Activated CD4-positive, alpha-beta T cell treated with anti-CD3 and anti-CD28 coated beads for 36 hours (primary cell): ENCODE measurements at places on chromosomes 5 and 9. TPM values are rescaled to one million over a fixed set of nuclear protein-coding genes. Genes with fewer than 3 reads are reported as not detected.

DNA sequence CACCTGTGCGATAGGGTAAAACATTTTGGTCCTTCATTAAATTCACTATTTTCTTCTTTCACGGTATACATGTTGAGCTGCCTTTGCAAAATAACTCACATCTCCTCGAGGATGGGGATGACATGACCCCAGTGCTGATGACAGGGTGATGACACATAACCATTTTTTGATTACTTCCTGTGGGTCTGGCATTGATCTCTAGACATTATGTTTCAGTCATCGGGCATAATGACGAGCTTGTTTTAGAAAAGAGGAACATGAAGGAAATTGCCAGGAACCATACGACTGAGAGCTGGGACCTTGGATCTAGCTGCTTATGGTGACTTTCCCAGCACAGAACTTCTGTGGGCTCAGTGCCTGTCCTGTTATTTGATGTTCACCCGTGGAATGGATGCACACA, 25.2 kb downstream of the COL5A1 start:
- DNase-seq: no peak

The FOXD4 gene
- total RNA-seq: 0.16 TPM

DNA sequence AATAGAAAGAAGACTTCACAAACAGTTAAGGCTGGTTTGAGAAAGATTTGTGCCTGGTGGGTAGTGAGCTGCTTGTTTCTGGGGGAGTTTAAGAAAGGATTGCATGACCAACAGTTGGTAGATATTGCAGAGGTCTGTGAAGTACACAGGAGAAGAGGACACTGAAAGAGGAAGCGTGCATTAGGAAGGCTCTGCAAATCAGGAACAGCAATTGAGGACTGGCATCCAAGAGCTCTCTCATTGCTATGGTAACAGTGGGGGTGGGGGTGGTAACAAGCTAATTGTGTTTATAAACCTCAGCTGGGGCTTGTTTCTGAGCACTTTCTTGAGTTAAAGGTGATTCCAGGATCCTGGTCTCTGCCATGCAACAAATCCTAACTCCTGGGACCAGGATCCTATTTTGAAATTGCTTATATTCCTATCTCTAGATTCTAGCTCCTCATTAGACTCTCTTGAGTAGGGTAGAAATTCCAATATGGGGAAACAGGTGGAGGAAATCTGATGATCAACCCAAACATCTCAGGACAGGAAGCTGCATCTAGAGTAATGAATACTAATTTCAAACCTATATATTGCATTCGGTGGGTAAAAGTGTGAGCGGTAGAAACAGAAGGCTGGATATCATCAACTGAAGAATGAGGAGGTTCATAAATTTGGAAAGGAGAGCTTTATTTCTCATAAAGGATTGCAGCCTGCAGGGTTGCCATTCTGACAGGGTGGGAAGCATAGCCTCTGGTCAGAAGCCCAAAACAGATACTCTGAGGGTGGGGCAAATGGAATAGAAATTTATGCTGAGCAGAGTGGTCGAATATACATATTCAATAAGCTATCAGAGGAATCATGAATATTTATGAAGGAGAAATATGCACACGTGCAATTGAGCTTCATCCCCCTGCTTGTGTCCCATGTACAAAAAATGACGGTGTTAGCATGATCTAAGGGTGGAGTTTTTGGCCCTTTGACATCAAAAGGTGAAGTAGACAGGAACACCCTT, 79.4 kb downstream of the PTTG1 start:
- DNase-seq: no peak

GRCh38 chr9:4430432-4431261, 59.6 kb upstream of the SLC1A1 start:
- no peak for DNase-seq

GRCh38 chr5:57054671-57055070, 102.7 kb upstream of the MIER3 start:
- DNase-seq: no peak

DNA sequence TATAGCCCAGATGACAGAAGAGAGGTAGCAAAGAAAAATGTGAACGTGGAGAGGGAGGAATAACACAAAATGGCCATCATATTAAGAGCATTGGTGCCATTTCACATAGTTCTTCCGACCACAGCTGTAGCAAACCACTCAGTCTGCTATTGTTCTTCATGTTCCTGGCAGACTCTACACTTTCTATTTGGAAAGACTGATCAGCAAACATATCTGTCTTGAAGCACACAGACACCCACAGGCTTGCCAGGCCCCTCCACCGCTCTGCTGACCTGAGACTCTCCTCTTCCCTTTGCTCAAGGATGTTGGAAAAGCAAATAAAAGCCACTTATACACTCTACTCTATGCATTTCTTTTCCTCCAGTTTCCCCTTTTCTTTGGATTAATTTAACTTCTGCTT, 298.0 kb downstream of the FBXL7 start:
- no peak for DNase-seq

DNA sequence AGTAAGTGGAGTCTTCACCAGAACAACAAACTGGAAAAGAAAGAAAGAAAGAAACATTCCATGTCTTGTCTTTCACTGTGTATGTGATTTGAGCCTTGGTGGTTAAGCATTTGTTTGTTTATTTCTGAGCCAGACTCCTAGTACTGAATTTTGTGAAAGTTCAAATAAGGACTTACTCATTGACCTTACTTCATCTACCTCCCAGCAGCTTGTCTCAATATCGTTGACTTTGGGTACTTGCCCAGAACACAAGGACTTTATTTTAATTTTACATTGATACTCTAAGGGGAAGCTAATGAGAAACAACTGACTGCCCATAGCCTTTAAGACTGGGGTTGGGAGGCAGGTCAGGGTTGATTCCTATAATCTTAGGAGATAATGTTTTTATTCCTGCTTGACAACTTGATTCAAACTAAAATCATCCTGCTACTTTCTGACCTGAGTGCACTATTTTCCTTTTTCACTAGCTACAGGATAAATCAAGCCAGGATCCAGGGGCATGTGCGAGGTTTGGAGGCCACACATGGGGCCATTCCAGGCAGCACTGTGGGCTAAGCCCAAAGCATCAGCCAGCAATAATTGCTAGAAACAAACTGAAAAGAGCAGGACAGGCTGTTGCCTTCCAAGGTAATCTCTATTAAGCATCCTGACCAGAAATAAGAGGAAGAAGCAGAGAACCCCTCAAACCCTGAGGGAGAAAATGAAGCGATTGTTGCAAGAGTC, 138.9 kb upstream of the RUSC2 start:
- DNase-seq: no peak

DNA sequence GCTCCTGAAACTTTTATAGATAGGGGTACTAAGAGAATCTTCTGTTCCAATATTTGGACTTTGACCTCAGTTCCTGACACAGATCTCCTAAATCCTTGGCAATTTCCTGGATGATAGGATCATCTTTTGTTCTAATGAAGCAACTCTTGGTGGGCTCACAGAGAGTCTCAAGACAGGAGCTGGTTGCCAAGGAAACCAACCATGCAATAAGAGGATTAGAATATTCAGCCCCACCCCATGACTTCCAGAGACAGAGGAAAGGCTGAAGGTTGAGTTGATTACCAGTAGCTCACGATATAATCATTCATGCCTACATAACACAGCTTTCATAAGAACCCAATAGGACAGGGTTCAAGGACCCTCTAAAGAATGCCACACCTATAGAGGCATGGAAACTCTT, 2050.2 kb upstream of the CDH6 start:
- no peak for DNase-seq

The HTR1A gene
- total RNA-seq: not detected

- DNase-seq: no peak
These were observed 45.5 kb downstream of the SLC6A3 start for GRCh38 chr5:1399737-1400136.

GRCh38 chr5:156587012-156587411, 260.0 kb downstream of the SGCD start:
- DNase-seq: no peak

DNA sequence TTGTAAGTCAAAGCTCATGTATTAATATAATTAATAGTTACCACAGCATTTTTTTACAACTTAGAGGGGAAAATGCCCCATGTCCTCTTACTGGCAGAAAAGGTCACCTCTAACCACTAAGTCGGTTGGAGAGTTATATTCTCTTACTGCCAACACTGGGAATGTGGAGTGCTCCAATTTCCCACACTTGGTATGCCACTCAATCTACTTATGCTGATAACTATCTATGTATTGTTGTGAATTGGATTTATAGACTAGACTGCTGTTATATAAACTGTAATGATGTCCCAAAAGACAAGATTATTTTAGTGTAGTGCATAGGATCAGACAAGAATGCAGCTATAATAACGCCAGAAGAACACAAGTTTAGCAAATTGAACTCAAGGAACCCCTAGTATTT, 2385.2 kb upstream of the C9orf72 start:
- no peak for DNase-seq

The SV2C gene
- 0.02 TPM for total RNA-seq

DNA sequence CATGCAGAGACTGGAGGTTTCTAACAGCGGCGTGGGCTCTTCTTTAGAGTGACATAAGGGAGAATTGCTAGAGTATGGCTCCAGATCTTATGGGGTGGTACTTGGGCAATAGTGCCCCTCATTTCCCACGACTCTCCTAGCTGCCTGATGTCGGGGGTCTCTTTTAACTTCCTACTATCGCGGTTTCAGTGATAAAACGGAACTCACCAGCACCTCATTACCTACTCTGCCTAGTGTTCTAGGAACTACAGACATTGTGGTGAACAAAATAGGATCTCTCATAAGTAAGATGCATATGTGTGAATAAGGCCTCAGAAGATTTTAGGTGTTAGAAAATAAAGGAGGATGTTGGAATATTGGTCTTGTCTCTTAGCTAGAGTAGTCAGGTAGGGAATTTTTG, 1.1 kb downstream of the ICE1 start:
- DNase-seq: no peak

GRCh38 chr9:72210522-72210921, 61.3 kb downstream of the GDA start:
- DNase-seq: no peak

The ACOT12 gene
- not detected for total RNA-seq

- DNase-seq: no peak
These were observed 69.8 kb upstream of the VCAN start for GRCh38 chr5:83401775-83402174.

- no peak for DNase-seq
These were observed 173.8 kb upstream of the DAP start for GRCh38 chr5:10934783-10935355.

DNA sequence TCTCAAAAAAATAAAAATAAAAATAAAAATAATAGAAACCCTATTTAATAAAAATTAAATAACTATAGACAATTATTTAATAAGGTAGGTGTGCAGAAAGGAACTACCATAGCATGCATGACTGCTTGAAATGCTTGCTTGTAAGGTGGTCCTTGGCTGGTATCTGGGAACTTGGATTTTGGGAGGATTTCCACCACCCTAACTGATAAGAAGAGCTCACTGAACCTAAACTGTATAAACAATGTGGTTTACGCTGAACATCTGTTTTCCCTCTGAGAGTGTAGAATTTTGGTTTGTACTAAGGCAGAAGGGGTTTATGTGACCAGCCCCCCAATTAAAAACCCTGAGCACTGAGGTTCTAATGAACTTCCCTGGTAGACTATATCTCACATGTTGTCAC, 31.2 kb downstream of the CPLANE1 start:
- DNase-seq: no peak

- no peak for DNase-seq
These were observed 158.7 kb downstream of the GNAQ start for GRCh38 chr9:77872863-77873262.

- no peak for DNase-seq
These were observed 107.7 kb downstream of the HSPA4 start for GRCh38 chr5:133159543-133159942.

The TPPP gene
- total RNA-seq: 0.21 TPM

The AK3 gene
- 32.6 TPM for total RNA-seq

DNA sequence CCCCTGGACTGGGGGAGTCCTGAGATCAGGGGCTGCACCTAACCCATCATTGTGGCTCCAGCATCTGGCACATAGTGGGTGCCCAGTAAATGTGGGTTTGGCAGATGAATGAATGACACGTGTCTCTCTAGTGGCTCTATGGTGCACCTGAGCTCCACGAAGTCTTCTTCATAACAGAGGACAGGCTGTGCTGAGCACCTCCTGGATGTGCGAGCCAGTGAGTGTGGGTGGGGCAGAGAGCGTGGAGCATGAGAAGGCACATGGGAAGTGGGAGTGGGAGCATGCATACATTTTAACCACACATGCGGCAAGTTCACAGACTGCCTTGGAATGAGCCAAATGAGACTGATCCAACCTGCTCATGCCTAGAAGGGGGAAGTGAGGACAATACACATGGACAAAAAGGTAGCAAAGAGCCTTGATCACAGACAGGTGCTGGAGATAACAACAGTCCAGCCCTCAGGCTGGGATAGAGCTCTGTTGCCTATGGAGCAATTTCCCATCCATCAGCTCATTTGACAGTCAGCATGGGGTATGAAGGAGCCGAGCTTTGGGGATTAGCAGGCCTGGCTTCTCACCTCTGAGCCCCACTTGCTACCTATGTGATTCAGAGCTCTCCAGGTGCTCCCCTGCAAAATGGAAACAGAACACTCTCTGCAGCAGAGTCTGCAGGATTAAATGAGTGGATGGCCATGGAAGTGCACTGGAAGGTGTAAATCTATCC, 76.2 kb upstream of the TBC1D2 start:
- DNase-seq: no peak

DNA sequence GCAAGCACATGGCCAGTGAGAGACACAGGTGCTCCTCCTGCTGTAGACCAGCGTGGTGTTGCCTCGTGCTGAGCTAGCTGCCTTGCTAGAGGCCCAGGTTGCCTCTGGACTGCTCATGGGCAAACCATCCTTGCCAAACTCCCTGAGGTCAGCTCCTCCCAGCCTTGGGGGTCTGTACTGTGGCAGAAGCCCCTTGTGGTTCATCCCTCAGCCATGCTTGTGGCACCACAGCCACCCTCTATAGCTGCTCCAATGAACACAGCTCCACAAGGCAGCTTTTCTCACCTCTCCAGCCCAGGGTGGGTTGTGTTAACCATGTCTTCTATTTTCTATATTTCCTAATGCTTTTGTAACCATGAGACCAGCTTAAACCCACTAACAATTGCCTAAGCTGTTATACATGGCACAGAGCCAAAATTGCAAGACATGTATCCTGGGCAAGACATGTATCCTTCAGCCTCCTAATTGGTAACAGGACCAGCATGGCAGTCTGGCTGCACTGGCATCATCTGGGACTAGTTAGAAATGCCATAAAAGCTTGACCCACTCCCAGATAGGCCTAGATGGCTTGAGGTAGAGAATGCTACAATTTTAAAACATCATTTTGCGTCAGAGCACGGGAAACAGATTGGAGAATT, 183.1 kb upstream of the S1PR3 start:
- no peak for DNase-seq

DNA sequence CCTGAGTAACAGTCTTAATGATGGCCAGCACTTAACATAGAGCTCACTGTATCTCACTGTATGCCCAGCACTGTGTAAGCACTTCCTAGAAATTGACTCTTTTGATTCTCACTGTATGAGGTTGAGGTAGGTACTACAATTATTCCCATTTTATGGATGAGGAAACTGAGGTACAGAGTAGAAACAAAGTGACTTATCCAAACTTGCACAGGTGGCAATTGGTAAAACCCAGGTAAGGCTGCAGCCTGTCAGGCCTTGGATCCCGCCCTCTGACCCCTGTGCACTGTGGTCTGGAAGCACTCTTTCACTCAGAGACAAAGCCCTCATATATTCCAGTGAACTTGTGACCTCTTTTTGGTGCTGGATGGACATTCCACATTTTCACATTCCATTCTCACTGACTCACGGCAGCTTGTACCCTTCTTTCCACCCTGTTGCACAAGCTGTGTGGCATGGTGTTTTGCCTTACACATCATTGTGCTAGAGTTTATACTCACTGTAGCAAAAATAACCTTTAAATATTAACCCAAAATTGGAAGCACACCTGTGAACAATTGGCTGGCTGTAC, 21.7 kb downstream of the ANKRD55 start:
- no peak for DNase-seq

The TRUB2 gene
- total RNA-seq: 37.5 TPM
